Liver (tissue), 10 donors: ENCODE measurements at places on chromosomes 16 and 17. TPM values are rescaled to one million over a fixed set of nuclear protein-coding genes. Genes with fewer than 3 reads are reported as not detected.

- DNase-seq, result no peak
Observed at GRCh38 chr16:47213761-47214440, 70.2 kb upstream of the NETO2 start.

- no peak for DNase-seq
Observed at GRCh38 chr16:12845282-12845681, 41.6 kb upstream of the CPPED1 start.

DNA sequence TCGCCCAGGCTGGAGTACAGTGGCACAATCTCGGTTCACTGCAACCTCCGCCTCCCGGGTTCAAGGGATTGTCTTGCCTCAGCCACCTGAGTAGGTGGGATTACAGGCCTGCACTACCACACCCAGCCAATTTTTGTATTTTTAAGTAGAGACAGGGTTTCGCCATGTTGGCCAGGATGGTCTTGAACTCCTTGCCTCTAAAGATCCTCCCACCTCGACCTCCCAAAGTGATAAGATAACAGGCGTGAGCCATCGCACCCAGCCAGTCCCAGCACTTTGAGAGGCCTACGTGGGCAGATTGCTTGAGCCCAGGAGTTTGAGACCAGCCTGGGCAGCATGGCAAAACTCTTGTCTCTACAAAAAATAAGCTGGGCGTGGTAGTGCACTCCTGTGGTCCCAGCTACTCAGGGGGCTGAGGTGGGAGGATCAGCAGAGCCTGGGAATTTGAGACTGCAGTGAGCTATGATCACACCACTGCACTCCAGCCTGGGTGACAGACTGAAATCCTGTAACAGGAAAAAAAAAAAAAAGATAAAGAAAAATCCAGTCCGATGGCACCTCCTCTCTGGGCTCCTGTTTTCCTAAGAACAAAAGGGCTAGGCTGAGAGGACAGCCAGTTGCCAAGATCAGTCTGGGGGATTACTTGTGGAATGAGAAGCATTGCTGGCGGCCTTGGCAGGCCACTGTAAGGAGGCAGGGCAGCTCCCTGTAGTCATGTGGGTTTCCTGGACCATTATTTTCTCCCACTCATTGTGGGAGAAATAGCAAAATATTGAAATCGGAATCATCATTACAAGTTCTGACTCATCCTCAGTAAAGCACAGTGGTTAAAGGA lies 3.0 kb upstream of the PIPOX start:
- DNase-seq, result no peak

- DNase-seq, result no peak
Observed at GRCh38 chr16:19583665-19584300, 28.3 kb downstream of the VPS35L start.

- DNase-seq, result no peak
Observed at GRCh38 chr16:89149386-89149785, 22.2 kb upstream of the CDH15 start.

DNA sequence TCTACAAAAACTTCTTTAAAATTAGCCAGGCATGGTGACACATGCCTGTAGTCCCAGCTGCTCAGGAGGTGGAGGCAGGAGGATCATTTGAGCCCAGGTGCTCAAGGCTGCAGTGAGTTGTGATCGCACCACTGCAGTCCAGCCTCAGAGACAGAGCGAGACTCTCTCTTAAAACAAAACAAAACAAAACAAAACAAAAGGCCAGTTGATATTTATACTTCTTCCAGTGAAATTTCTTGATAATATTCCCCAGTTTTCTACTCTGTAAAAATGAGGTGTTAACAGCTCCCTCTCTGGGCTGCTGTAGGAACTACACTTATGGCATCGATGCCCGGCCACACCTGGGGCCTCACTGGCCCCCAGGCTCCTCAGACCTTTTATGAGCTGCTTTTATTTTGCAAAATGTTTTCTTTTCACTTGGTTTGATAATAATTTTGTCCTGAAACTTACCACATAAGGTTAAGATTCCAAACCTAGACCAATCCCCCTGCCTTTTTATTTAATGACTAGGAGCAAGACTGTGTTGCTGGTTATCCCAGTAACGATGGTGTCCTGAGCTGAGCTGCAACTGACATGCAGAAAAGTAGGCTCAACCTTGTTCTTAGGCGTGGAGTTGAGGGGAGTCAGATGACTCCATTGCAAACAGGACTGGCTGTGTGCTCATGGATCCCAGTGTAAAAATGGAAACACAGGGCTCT lies 17.6 kb downstream of the MAPK8IP3 start:
- DNase-seq, result peak; percentile 62

GRCh38 chr17:75517297-75517865 lies 1.1 kb downstream of the TSEN54 start:
- no peak for DNase-seq

DNA sequence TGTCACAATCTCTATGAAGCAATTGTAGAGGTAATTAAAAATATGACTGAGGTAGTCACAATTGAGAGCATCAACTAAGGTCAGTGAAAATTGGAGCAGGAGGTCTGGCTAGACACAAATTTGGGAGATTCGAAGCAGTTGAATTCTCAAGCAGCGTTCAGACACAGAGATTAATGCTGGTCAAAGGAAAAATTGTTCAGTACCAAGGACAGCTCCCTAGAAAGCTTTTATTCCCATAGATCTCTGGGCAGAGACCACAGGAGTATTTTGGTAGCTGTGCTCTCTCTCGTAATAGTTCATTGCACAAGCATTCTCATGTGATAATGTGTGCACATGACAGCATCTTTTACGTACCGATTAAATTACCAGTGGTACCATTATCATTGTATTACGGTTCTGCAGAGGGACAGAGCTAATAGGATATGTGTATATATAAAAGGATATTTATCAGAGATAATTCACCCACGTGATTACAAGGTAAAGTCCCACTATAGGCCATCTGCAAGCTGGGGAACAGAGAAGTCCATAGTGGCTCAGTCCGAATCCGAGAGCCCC lies 387.5 kb upstream of the HSBP1 start:
- no peak for DNase-seq

- DNase-seq, result no peak
Observed at GRCh38 chr17:44546671-44547606, 10.3 kb upstream of the FZD2 start.

DNA sequence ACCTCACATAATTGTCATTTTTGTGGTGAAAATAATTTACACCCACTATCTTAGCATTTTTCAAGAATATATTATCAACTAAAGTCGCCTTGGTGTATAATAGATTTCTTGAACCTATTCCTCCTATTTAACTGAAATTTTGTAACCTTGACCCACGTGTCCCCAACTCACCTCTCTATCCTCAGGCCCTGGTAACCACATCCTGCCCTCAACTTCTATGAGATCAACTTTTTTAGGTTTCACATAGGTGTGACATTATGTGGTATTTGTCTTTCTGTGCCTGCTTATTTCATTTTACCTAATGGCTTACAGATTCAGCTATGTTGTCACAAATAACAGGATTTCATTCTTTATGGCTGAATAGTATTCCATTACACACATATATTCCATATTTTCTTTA lies 73.0 kb upstream of the CNTNAP4 start:
- DNase-seq, result no peak

GRCh38 chr16:73058616-73059409 lies 10.9 kb upstream of the ZFHX3 start:
- no peak for DNase-seq

GRCh38 chr17:48520631-48521079 lies 10.2 kb downstream of the HOXB1 start:
- DNase-seq, result no peak

GRCh38 chr16:77059446-77059845 lies 131.5 kb upstream of the MON1B start:
- no peak for DNase-seq

DNA sequence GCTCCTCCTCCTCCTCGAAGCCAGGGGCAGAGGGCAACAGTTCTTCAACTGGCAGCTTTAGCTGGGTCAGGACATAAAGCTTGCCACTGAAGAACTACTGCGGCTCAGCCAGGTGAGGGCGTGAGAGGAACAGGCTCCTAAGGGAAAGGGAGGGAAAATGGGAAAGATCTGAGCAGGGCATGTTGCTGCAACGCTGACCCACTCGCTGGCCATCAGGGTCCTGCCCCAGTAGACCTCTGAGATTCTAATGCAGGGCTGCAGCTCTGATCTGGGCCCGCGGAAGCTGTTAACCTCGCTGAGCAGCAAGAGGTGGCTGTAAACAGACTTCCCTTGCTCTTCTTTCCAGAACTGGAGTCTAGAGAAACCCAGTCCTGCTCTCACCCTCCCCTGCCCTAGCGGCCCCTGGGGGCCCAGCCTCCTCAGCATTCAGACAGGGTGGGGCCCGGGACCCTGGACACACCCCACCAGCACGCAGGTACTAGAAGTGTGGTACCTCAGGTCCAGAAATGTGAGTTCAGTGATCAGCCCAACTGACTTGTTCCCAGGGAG lies 3.8 kb upstream of the TLCD2 start:
- DNase-seq, result peak; percentile 41

DNA sequence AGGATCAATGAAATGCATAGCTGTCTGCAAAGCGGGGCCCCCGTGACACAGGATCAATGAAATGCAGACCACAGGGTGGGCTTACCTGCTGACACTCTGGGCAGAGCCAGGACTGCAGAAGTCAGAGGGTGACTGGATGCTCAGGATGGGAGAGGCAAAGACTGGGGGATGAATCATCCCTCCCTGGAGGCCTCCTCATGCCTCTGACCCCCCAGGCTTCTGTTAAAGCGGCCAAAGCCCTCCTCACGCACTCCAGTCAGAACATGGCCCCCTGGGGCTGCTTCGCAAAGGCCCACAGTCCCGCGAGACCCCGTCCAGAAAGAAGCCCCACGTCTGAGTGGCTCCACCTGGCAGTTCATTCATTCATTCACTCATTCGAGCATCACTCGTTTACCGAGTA lies 38.4 kb upstream of the FOXF1 start:
- DNase-seq, result no peak

DNA sequence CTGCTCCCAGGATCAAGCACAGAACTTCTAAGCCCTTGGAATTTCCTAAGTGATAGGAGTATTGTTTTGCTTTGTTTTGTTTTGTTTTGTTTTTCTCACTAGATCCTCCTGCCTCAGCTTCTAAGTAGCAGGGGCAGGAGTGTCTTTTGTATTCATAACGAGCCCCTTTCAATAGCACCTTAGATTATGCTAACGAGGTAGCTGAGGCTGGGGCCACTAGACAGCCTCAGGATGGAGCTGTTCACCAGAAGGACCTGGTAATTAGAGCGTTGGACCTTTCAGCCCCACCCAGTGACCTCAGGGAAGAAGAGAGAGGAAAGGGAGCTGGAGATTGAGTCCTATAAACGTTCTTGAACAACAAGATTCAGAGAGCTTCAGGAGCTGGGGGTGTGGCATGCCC lies 43.6 kb downstream of the IKZF3 start:
- no peak for DNase-seq

- no peak for DNase-seq
Observed at GRCh38 chr16:66036184-66036583, 330.3 kb upstream of the CDH5 start.

- DNase-seq, result no peak
Observed at GRCh38 chr17:77995146-77995852, 36.8 kb downstream of the TNRC6C start.

GRCh38 chr17:44005527-44006271 lies 1.3 kb downstream of the NAGS start:
- DNase-seq, result no peak

DNA sequence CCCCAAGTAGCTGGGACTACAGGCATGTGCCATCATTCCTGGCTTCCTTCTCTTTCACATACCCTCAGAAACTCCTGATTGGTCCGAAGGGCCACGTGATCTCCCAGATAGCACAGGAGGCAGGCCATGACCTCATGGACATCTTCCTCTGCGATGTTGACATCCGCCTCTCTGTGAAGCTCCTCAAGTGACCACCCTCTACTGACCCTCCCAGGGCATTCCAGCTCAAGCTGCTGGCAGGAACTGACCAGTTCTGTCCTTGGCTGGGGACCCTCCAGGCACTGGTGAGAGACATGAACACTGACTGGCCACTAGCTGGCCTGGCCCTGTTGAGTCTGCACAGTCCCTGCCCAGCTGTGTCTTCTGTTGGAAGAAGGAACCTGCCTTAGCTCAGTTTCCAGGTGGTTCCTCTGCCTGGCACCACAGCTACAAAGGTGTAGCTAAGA lies 5.6 kb downstream of the ERAL1 start:
- peak; percentile 76 for DNase-seq

- no peak for DNase-seq
Observed at GRCh38 chr16:81440888-81441761, 3.5 kb upstream of the CMIP start.

DNA sequence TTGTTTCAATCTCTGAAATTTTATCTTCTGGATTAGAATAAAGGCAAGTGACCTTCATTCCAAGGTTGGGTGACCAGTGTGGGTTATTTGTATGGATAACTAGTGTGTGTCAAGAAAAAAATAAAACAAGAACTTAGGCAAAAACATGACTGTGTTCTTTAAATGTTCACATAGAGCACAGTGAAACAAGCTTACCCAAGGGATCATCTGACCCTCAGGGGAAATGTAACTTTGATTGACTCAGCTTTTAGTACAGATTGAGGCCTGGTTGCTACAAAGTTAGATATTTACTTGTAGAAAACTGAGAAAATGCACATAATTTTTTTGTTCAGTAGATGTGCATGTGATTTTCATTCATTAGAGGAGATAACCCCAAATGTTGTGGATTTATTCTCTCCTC lies 6.7 kb downstream of the CACNG3 start:
- no peak for DNase-seq

GRCh38 chr16:19239511-19240155 lies 45.9 kb upstream of the CLEC19A start:
- no peak for DNase-seq

- DNase-seq, result no peak
Observed at GRCh38 chr16:10946308-10946707, 1.9 kb downstream of the CLEC16A start.

DNA sequence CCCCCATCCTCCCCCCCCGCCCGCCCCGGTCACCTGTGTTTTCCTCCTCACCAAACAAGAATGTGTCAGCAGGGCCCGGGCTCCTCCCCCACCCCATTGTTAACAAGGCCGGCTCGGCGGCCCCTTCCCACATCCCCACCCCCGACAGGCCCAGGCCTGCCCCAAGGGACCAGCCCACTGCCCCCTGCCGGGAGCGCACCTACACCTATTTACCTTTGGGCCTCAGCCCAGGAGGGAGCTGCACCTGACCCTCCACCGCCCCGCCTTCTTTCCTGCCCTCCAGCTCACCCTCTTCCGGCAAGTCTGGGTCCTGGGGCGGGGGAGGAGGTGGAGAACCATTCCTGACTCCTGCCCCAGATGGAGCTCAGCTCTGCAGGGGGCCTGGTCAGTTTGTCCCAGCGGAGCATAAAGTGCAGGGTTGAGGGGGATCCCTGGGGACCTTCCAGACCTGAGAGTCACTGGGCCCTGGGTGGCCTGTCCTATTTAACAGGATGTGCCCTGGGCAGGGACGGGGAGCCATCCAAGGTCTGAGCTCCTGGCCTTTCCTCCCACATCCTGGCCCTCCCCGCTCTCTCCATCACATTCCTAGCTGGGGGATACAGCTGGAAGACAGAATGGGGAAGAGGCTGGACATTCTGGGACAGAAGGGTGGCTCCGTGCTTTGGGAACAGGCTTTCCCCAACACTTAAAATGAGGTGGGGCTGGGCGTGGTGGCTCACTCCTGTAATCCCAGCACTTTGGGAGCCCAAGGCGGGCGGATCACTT lies 8.3 kb downstream of the FOXJ1 start:
- no peak for DNase-seq

The RAB37 gene
- total RNA-seq, result 5.1 TPM

The CACNG3 gene
- not detected for total RNA-seq

The LHX1 gene
- not detected for total RNA-seq

The TP53TG3C gene
- total RNA-seq, result not detected

The PDILT gene
- not detected for total RNA-seq

The BAHCC1 gene
- 3.2 TPM for total RNA-seq

The TOP2A gene
- total RNA-seq, result 0.08 TPM
